ENCODE measurements at places on chromosomes 16 and 17.

- no peak for DNase-seq
These were observed 313.6 kb downstream of the GRIN2A start for GRCh38 chr16:9868606-9869149.

GRCh38 chr16:85381738-85382592 is 231.2 kb upstream of the GSE1 start:
- no peak for DNase-seq

DNA sequence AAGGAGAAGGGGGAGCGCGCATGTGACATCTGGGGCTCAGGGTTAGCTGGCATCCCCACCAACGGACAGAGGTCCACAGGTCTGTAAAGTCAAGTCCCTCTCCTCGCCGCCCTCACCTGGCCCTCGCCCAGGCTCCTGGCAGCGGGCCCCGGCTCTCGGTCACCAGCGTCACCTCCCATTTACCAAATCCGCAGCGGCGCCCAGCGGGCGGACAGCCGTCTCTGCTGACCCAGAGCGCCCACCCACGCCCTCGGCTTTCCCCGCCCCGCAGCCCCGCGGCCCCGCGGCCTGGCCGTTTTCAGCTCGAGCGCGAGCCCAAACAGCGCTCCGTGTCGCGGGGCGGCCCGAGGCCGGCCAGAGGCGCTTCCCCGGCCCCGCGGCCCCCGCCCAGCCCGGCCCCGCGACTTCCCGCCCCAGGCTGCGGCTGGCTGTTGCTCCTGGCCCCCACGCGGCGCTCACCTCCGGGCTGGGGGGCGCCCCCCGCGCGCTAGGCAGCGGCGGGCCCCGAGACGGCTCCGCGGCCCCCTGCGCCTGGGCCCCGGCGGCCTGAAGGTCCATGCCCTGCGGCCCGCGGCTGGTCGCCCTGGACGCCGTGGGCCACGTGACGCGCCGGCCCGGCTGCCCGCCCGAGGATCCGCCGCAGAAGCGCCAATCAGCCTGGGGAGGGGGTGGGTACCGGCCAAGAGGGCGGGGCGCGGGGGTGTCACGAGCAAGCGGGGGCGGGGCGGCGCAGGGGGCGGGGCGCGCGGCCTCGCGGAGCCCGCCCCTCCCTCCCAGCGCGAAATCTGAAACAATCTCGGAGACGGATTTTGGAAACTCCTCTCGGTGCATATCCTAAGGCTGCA is at the start of gene COPRS:
Gene COPRS (minus strand): TSS at position 603 of the 845 bp plus-strand sequence. CDS start 45 bp downstream, at position 558.
- DNase-seq = peak; percentile 57

DNA sequence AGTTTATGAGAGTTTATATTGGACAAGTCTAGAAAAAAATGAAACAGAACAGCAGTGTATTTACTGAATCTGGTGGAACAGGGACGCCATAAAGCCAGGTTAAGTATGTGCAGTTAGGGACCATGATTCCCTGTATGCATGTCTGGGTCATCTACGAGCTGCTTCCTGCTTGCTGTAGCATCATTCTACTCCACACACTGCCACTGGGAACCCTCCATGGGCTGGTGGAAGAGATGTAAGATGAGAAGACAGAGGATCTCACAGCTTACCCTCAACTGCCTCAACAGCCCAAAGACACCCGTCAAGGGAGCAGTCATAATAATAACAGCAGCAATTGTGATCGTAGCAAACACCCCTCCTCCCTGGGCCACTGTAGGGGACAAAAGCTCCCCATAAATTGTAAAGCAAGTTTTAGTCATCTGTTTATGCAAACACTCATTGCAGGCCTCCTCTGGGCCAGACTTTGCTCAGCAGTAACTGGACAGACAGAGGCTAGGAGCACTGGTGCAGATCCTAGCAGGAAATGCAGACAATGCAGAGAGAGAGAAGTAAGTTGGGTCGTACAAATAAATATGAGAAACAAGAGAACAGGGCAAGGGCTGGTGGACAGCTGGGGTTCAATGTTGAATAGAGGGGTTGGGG is 188.0 kb downstream of the SOX9 start:
- DNase-seq = no peak

- no peak for DNase-seq
These were observed 34.1 kb downstream of the TK2 start for GRCh38 chr16:66515596-66516508.

- DNase-seq = no peak
These were observed 17.3 kb upstream of the KCNJ12 start for GRCh38 chr17:21358682-21359482.

DNA sequence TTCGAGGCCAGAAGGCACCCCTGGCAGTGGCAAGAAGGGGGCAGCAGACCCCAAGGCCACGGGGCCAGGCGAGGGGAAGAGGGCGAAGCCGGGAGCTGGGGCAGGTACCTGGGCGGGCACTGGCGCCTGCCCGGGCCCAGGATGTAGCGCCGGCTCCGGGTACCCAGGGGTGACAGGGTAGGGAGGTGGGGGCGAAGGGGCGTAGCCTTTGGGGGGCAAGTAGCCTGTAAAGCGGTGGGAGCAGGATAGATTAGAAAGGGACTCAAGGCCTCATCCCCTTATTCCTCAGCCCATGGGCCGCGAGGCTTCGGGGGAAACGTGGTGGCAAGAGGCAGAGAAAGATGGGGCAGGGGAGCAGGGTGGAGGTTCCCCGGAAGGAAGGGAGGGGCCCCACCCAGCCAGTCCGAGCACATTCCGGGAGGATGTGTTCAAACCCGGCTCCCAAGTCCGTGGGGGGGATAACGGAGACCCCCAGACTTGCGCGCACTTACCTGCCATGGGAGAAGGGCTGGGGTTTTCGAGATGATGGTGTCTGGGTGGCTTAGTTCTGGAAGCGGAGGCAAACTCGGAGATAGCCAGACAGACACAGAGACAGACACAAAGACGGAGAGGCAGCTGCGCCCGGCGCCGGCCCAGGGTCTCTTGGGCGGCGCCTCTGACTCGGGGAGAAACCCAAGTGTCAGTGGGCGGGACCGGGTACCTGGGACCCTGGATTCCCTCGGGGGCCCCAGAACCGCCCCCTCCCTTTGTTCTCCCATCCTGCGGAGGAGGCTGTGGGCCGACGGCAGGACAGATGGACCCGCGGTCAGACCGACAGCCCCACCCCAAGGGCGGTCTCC is 493 bp downstream of the PLSCR3 start:
- DNase-seq = peak; percentile 53

- DNase-seq = no peak
These were observed 484.6 kb downstream of the KIF2B start for GRCh38 chr17:54307351-54307750.

DNA sequence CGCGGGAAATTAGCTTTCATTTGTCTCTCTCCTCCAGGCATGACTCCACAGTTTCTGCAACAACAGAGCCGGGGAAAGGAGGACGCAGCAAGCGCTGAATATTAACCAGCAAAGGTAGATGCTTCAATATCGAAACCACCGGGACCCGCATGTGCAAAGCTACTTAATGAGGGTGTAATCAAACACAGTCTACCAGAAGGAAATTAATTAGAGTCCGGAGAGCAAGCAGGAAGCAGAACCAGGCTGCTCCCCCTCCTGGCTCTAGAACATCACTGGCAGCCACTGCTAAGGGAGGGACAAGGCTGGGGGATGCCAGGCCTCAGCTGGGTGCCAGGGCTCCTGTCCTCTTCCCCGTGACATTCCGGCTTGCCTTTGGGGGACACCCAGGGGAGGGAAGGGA is 21.7 kb downstream of the LRRC75A start:
- DNase-seq = no peak

GRCh38 chr16:24430954-24431760 is 108.2 kb upstream of the RBBP6 start:
- DNase-seq = no peak

- no peak for DNase-seq
These were observed 7.1 kb downstream of the COL1A1 start for GRCh38 chr17:50194140-50194933.

DNA sequence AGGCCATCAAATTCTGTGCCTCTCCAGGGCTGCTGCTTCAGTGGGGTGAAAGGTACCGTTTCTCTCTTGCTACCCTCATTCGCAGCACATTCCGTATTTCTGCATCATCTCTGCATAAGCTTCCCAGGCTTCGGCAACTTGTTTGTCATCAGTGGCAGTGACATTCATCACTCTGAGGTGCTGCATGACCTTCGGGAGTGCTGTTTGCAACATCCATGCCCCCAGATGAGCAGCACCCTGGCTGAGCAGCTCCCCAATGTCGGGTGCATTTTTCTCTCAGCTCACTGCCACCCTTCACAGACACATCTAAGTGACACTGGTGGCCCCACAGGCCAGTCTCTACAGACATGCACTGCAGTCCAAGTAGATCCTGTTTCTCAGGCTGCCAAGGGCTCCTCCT is 3.8 kb downstream of the CREBBP start:
- no peak for DNase-seq

DNA sequence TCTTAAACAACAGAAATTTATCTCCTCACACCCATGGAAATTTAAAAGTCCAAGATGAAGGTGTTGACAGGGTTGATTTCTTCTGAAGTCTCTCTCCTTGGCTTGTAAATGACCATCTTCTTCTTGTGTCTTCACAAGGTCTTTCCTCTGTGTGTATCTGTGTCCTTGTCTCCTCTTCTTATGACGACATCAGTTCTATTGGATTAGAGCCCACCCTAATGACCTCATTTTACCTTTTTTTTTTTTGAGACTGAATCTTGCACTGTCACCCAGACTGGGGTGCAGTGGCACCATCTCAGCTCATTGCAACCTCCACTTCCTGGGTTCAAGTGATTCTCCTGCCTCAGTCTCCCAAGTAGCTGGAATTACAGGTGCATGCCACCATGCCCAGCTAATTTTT is 429.0 kb upstream of the CDH5 start:
- no peak for DNase-seq

GRCh38 chr16:80347900-80348299 is 192.9 kb upstream of the DYNLRB2 start:
- DNase-seq = no peak

DNA sequence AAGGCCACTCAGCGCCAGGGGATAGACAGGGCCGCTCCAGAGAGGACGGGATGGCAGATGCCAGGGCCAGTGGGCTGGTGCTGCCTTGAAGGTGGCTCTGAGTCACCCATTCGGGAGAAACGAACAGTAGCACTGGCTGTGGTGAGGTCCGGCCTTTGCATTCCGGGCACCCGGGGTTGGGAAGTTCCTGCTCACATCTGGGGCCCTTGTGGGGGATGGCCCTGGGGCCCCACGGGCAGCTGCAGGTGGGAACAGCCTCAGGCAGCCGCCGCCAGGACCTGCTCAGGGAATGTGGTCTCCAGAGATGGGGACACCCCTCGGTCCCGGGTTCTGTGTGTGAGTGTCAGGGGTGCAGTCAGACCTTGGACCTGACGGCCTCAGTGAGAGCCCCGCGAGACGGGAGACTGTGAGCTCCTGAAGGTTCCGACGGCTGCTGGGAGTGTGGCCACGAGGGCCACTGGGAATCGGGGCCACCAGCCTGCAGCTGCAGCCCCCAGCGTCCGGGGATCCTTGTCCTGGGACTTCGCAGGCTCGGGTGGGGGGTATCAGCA is 1.4 kb downstream of the CBFA2T3 start:
- DNase-seq = no peak

- DNase-seq = no peak
These were observed 358.7 kb upstream of the CA10 start for GRCh38 chr17:52517176-52517575.

GRCh38 chr16:80023865-80024264 is 423.3 kb upstream of the MAF start:
- DNase-seq = no peak

DNA sequence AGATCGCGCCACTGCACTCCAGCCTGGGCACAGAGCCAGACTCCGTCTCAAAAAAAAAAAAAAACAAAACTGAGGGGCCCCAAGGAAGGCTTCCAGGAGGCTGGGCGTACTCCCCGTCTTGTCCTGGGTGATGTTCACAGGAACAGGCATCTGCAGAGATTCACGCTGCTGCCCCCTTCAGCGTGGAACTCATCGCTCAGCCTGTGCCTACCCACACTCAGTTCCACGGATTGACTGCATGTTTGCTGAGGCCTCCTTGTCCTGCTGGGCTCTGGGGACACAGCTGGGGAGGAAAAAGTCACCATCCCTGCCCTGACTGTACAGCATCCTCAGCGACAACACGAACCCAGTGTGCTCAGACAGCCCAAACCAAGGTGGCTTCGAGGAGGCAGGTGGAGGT is 12.9 kb upstream of the OSGIN1 start:
- DNase-seq = no peak

DNA sequence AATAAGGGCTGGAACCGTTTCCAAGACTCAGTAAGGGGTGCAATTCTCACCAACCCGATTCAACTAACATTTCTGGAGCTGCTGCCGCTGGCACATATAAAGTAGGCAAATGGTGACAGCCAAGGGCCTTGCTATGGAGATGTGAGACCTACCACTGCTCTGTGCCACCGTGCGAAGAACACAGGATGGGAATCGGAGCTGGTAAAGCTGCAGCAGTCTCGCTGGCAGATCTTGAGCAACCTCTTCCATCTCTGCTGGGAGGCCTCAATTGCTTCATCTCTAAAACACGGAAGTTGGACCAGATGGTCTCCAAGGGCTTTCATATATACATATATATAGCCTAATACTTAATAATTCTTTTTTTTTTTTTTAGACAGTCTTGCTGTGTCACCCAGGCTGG is 128.9 kb upstream of the RCVRN start:
- no peak for DNase-seq

DNA sequence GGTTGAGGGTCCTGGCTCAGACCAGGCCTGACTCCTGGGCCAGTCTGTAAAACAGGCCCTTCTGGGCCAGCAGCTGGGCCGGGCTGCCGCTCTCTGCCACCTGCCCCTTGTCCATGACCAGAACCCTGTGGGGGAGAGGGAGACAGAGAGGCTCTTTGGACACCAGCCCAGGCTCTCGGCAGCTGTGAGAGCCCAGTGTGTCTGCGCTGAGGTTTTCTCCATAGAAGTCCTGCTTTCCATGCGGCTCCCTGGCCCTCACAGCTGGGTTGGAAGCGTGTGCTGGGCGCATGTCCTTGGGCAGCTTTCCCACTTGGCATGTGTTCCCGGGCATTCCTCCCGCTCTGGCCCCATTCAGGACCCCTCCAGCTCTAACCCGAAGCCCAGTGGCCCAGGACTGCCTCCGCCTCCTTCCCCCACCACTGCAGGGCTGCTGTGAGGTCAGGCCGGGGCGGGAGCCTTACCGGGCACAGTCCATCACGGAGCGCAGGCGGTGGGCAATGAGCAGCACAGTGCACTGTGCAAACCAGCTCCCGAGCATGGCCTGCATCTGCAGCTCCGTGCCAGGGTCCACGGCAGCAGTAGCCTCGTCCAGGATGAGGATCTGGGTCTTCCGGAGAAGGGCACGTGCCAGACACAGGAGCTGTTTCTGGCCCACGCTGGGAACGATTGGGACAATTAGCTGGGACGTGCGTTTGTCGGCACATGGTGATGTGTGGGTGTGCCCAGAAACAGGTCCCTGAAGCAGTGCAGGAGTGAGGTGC is 73.0 kb downstream of the ABCC6 start:
- DNase-seq = no peak

Data from stimulated activated CD4-positive, alpha-beta T cell treated with anti-CD3 and anti-CD28 coated beads, Interleukin-12 subunit alpha, Interleukin-12 subunit beta, amount 100 ng/mL, for 24 hours (primary cell).